ENCODE measurements at places on chromosomes 11 and 22.

GRCh38 chr11:22869325-22869724 is 9.1 kb upstream of the CCDC179 start:
- no peak for DNase-seq

DNA sequence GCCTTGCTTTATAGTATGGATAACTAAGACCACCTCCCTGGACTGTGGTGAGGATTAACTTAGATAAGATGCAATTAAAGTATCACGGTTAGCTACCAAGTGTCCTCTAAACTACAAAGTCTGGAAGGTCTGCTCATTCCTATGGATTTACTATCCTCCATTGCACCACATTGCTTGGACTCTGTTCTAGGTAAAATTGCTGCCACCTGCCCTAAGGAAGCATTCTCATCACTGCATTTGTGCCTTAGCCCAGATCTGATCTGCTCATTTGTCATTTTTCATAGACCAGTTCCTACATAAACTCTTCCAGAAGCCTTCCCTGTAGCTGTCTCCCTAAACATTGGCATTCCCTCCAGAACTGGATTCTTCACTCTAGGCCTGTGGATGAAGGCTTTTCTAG is 380.0 kb downstream of the INSC start:
- no peak for DNase-seq

DNA sequence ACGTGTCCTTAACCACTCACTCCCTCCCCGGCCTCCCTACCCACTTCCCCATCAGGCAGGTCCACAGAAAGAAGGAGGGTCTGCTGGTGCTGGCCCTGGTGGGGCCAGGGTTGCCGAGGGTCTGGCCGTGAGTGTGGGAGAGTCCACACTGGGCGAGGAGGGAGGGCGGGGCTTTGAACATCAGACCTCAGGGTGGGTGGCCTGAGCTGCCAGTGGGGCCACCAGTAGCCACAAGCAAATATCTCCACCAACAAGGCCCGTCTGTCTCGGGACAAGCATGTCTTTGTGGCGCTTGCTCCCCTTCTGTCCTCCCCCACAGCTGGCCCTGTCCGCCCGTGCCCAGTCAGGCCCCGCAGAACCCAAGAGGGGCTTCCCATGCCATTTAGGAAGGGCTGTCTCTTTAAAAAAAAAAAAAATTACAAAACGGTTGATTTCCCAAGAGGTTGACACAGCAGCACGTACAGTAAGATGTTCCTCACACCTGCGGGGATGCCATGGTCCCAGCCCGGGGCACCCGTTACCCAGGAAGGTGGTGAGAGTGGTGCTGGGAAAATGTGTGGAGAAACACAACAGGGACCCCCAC is 17.7 kb upstream of the TALDO1 start:
- no peak for DNase-seq

DNA sequence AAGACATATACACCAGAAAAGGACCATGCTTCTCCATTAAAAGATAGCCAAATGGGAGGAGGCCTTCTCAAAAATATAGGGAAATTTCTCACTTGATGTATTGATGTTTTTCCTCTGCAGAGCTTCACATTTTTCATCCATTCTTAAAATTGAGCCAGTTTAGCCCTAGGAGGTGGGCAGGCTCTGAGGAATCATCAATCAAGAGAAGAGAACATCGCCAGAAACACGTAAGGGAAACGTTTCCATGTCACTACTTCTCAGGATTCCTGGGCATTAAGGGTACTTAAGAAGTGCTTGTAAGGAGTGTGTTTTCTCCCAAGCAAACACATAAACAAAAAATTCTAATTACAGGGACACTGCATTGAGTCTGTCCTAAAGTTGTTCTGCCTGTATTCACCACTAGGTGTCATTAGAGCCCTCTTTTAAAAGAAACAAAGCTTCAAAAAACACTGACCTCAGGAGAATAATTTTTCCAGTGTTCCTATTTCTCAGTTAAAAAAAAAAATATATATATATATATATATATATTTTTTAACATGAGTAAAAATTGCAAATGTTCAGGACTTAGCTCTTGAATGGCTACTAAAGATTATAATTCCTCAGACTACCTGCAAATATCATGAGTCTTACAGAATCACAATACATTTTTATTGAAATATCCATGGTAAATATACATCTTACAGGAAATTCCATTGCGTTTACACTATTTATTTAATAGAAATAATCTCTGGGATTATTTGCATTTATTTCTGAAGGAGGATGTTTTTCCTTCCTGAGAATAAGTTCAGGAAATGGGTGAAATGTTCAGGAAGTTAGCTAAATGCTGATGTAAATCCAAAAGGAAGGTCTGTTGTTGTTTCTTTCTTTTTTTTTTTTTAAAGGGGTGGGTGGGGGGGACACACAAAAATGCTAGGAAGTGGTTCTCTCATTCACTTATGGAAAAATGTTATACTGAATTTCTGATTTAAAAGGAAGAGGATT is 16.0 kb downstream of the FZD4 start:
- DNase-seq, result peak; percentile 36

- peak; percentile 35 for DNase-seq
Observed at GRCh38 chr22:28333088-28333487, 346.6 kb downstream of the TTC28 start.

DNA sequence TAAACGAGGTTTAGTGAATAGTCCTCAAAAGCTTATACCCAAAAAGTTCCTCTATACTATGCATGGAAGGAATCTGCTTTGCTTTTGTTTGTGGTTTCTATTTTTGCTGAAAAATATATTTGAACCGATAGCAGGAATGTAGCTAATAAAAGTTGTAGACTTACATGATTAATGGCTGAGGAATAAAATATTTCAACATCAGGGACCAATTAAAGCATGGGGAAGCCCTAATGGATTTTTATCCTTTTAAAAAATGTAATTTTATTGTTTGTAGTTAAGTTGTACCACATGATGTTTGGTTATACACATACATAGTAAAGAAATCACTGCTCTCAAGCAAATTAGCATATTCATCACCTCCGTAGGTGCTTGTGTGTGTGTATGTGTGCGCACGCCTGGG is 295.3 kb upstream of the CNTN5 start:
- DNase-seq, result no peak

DNA sequence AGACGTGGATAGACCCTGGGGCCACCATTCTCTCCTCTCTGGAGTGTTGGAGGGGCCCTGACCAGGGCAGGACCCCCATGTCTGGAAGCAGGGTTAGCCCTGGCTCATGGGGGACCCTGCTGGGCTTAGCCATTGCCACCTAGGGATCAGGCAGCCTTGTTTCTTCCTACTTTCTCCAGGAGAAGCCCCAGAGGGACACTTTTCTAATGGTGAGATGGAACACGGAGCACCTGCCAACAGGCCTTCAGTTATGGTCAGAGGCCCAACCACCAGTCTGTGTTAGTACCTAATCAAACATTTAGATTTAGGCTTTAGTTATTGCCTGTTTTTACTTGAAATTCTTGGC is 1.9 kb upstream of the C22orf39 start:
- DNase-seq, result no peak

DNA sequence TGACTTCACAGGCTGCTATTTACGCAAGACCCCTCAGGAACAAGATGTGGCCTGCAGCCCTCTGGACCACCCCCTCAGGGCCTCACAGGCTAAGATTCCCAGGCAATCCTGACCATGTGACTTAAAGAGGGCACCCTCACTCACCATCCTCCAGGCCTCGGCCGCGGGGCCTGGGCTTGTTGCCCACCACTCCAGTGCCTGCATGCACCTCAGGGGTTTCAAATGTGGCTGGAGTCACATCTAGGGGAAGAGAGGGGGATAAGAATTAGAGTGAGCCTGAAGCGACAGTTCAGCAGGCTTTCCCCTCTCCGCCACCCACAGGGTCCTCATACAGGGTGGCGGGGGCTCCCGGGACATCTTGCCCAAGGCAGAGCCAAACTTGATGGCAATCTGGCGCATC is 2.1 kb downstream of the ESS2 start:
- DNase-seq, result no peak

DNA sequence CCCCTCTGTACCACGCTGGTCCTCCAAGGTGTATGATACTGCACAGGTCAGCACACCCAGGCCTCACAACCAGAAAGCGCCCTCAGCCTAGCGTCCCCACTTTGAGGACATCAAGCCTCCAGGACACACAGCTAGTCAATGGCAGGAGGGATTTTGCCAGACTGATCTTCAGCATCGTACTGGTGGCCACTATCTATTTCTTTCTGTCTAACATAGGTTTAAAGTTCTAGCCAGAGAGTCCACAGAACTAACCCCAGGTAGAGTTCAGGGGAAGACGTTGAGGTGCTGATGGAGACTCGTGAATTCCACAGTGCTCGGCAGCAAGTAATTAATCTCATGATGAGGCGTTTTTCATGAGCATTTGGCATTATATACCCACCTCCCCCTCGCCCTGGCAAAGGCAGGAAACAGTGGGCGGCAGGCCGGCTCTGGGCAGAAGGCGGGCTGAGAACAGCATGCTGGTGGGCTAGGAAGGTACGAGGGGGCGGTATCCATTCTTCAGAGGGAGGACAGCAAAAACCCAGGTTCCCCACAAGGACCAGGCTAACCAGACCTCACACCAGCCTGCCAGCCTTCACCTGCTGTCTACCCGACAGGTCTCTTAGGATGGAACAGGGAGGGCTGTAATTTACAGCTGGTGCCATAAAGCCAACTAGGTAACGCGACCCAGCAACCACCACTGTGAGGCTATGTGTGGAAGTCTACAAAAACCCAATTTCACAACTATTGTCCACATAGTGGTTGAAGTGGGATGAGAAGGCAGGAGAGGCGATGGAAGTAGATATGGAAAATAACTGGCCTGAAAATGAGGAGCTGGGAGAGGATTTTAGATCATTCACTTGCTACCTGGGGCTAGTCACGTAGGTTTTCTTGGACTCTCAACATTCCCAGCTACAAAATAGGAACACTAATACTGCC is 18.5 kb downstream of the MYH9 start:
- DNase-seq, result no peak

GRCh38 chr11:68328374-68329091 is 16.1 kb downstream of the LRP5 start:
- peak; percentile 31 for DNase-seq

DNA sequence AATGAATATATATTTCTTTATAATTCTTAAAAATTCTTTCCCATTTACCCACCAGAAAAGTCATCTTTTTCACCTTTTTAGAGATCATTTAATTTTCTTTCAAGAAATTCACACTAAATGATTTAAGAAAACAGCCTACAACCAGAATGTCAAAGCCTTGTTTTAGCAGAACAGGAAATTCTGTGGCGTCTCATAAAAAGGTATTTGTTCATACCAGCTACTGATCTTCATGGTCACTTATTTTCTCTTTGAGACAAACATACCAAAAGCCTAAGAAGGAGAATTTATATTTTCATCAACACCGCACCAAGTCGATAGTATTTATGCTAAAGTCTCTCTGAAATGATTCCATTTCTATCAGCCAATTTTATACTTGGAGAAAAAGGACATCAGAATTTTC is 105.3 kb downstream of the ETS1 start:
- no peak for DNase-seq

DNA sequence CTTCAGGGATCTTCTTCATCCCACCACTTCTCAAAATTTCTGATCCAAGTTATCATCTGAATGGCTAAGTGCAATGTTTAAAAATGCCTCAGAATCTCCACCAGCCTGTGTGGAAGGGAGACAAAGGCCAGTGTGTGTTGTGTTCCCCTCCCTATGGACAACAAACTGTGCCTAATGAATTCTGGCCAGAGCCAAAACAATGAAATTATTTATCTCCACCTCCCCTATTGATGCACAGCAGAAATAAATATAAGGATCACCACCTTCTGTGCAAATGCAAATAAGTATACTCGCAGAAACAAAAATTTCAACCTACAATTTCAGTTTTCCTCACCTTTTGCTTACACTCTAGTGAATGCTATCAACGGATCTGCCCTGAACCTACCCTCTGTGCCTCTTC is 75.8 kb downstream of the GAB2 start:
- no peak for DNase-seq

GRCh38 chr11:15638386-15638787 is 523.7 kb downstream of the INSC start:
- no peak for DNase-seq

- DNase-seq, result no peak
Observed at GRCh38 chr11:19890308-19890707, 177.7 kb downstream of the NAV2 start.

- peak; percentile 99 for DNase-seq
Observed at GRCh38 chr11:95231127-95231880, at the start of gene SESN3. TSS of gene SESN3 (minus strand) at chr11:95231202. CDS start at chr11:95230860, 342 bp downstream.

- DNase-seq, result no peak
Observed at GRCh38 chr22:50688448-50688847, 15.8 kb downstream of the SHANK3 start.

DNA sequence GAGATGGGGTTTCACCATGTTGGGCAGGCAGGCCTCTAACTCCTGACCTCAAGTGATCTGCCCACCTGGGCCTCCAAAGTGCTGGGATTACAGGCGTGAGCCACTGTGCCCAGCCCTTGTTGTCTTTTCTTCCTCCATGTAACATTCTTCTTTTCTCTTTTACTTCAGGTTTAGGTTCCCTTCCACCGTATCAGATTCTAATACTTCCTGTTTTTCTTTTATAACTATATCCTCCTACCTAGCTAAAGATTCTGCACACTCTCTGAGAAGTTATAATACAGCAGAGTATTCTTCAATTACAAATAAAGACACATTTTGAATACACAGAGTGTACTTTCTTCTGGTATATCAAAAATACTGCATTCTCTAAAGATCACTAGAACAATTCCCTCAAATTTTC is 33.2 kb upstream of the GAB2 start:
- no peak for DNase-seq

DNA sequence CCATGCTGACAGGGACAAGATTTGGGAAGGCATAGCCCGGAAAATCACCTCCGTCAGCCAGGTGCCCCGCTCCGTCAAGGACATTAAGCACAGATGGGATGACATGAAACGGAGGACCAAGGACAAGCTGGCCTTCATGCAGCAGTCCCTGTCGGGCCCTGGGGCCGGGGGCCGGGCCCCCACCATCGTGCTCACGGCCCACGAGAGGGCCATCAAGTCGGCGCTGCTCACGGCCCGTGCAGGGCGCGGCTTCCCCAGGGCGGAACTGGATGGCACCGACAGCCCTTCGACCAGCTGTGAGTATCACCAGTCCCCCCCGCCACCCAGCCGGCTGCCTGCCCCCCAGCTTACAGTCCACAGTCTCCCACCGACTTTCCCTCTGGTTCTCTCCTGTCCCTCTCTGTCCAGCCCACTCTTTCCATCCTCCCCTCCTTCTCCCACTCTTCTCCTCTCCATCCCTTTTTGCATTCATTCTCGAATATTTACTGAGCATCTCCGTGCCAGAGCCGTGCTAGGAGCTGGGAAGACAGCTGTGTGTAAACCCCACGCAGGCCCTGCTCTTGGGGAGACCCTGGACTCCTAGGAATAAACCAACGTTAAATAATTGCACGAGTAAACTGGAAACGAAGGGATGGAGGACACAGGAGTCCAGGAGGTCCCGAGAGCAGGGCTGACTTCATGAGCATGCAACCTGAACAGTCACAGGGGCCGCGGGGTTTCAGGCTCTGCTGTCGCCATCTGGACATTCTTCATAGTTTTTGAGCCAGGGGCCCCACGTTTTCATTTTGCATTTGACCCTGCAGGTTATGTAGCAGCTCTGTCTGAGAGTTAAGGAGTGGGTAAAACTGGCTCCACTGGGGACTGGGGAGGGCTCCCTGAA is 62.8 kb downstream of the PRDM11 start:
- DNase-seq, result no peak

GRCh38 chr22:37162221-37163095 is 12.7 kb upstream of the IL2RB start:
- no peak for DNase-seq
